ENCODE measurements at places on chromosomes 11 and 22.

DNA sequence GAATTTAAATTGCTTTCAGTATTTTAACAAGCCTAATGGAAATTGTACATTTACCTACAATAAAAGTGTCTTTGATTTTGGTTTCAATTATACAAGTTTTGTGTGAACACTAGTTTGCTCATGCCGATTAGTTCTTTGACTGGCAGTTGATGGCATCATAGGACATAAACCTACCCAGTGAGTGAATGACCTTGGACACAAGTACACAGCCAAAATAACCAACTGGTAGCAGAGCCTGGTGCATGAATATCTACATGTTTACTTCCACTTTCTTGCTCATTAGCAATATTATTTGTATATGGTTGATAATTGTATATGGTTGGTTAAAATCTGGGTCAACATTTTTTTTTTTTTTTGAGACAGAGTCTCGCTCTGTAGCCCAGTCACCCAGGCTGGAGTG lies 37.8 kb downstream of the STIM1 start:
- DNase-seq, result no peak

DNA sequence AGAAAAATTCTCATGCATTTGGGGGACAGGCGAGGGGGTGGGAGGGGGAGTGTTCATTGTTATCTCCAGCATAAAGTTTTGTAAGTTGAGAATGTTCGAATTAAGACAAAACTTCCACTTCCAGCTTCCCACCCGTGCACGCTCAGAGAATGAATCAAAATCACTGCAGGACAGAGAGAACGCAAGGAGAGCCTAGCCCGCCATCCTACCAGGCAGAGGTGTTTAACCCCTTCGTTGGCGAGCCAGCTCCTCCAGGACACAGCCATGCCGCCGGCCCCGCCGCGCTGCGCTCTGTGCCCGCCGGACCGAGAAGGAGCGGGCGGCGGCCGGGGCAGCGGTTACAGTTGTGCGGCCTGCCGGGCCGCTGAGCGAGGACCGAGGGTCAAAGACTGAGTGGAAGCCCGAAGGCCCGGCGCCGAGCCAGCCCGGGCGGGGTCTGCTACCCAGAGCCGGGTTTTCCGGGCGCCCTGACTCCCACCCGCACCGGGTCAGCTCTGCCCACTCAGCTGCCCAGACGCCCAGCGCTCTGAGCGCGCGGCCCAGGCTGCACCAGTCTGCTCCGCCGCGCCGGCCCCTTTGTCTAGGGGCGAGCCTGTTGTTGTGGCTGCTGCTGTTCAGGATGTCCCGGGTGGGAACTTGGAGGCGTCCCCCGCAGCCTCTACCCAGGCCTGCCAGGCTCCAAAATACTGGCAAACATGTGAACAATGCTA lies at the start of gene NOX4:
Gene NOX4, minus strand, starts transcription at position 395 of the 710 bp plus-strand sequence. Its CDS starts 129 bp downstream, at position 266.
- peak; percentile 64 for DNase-seq

DNA sequence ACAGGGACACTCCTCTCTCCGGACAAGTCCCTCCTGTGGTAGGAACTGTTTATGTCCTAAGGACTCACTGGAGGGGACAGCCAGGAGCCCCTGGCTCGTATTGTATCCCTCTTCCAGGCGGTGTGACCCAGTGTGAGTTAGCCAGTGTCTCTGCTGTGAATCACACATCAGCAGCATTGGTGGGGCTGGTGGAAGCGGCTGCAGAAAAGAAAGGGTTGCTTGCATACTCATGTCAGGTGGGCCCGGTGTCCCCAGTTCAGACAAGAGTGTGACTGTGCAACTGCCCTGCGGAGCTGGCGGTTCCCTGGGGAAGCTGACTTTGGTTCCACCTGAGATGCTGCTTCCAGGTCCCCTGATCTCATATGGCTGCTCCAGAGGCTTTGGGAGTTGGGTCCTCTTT lies 99.4 kb downstream of the ZBTB16 start:
- DNase-seq, result no peak

DNA sequence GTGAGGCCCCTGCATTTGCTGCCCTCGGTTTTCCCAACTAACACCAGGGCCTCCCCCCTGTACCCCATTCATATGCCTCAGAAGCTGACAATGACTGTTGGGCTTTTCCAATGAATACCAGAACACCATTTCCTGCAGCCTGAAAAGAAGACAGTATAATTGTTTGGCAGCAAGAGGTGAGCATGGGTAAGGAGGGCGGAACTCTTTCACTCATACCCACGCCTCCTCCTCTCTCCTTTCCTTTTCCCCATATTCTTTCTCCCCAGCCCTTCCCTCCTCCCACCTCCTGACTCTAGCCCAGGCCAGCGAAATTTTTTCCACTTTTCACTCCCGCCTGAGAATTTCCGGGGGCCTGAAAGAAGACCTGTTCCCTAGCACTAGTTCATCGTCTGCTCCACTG lies 58.0 kb upstream of the CHST1 start:
- no peak for DNase-seq

GRCh38 chr11:112215621-112216020 lies 10.6 kb upstream of the PTS start:
- no peak for DNase-seq

Data from left renal pelvis (tissue), 4 donors.